ENCODE measurements at places on chromosomes 7 and 10. TPM values are rescaled to one million over a fixed set of nuclear protein-coding genes. Genes with fewer than 3 reads are reported as not detected.

Gene PDZD7
- 2.1 TPM for total RNA-seq

Gene SPDYE8
- total RNA-seq, result not detected

GRCh38 chr7:81064426-81064825, 145.6 kb upstream of the SEMA3C start:
- no peaks in the 10 kb centered on the region for H3K36me3 ChIP-seq
- no peak overlapping the region for H3K4me3 ChIP-seq
- no peak for DNase-seq
- no peaks in the 10 kb centered on the region for H3K4me1 ChIP-seq
- H3K27ac ChIP-seq, result no peak overlapping the region
- H3K27me3 ChIP-seq, result no peaks in the 10 kb centered on the region

- H3K4me1 ChIP-seq, result peaks cover 3% of the 10 kb centered on the region
- H3K36me3 ChIP-seq, result peaks cover 26% of the 10 kb centered on the region
- no peaks in the 10 kb centered on the region for H3K27me3 ChIP-seq
- no peak overlapping the region for H3K27ac ChIP-seq
- no peak for DNase-seq
These were observed 25.6 kb downstream of the BLVRA start for GRCh38 chr7:43784030-43784584.

DNA sequence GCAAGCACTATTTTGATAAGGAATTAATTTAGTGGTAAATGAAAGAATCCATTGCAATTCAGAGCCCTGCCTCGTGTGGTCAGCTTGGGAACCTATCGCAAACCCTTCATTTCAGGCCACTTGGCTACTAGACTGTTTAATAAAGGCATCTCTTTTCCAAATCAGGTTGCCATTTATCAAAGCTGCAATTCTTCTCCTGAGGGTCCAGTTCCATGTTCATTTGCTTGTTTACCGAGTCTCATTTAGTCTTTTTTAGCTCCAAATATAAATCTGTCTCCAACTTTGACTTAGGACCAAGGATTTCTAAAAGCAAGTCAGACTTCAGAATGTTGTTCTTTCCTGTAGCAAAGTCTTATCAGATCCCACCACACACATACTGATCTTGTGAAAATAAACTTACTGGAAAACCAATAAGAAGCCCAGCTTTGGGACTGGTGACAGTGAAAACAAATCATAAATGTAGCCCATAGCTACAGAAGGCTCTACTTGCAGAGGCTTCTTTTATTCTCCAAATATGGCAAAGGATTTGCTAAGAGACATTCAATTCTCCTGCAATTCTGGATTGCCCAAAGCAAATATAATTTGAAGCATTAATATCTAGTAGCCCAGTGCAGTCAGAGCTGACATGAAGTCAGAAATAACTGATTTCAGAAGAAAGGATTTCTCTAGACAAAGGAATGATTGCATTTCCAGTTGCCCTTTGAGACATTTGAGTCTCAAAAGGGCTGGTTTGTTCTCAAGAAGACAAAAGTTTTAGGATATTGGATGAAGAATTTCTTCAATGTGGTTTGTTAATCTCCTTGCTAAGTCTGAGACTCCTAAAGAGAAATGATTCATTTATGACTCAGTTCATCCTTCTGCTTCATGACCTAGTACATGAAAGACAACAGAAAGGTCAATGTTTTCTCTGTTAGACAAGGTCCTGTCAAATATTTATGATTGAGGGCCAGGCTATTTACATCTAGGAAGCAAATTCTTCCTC, 28.0 kb downstream of the PPP1R3C start:
- H3K36me3 ChIP-seq, result no peaks in the 10 kb centered on the region
- no peak for DNase-seq
- H3K27ac ChIP-seq, result no peak overlapping the region

Gene RELN
- total RNA-seq, result not detected

GRCh38 chr10:33334805-33335550, 511 bp upstream of the NRP1 start:
- no peaks in the 10 kb centered on the region for H3K36me3 ChIP-seq
- peak overlapping the region; percentile 58 for H3K4me3 ChIP-seq
- peak overlapping the region; percentile 89 for H3K27ac ChIP-seq
- peak; percentile 94 for DNase-seq
- no peaks in the 10 kb centered on the region for H3K27me3 ChIP-seq

DNA sequence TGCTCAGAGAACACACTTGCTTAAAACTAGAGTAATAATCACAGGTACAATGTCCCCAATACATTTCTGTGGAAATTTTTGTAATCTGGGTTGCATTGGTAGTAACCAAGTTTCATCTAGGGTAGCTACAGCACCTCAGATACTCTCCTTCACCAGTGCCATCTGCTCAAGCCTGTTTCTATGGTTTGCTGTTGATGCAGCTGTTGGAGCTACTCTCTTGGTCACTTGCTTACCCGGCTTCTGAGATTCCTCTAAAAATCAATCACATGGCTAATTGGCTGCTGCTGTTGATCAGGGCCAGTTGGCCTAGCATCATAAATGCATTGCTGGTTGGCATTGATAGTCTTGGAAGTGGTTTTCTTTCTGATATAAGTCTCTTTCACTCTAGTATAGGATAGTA, 220.8 kb downstream of the BICC1 start:
- no peak overlapping the region for H3K4me3 ChIP-seq
- H3K4me1 ChIP-seq, result no peaks in the 10 kb centered on the region
- no peak for DNase-seq
- no peak overlapping the region for H3K27ac ChIP-seq

Gene LDB3
- total RNA-seq, result 0.76 TPM

Gene CPVL
- total RNA-seq, result 47.4 TPM

Gene ZNF804B
- not detected for total RNA-seq

DNA sequence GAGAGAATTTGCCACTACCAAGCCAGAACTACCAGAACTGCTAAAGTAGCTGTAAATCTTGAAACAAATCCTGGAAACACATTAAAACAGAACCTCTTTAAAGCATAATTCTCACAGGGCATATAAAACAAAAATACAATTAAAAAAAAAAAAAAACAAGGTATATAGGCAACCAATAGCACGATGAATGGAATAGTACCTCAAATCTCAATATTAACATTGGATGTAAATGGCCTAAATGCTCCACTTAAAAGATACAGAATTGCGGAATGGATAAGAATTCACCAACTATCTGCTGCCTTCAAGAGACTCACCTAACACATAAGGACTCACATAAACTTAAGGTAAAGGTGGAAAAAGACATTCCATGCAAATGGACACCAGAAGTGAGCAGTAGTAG, 17.2 kb downstream of the LMBR1 start:
- DNase-seq, result no peak
- H3K4me3 ChIP-seq, result no peak overlapping the region
- no peak overlapping the region for H3K27ac ChIP-seq

DNA sequence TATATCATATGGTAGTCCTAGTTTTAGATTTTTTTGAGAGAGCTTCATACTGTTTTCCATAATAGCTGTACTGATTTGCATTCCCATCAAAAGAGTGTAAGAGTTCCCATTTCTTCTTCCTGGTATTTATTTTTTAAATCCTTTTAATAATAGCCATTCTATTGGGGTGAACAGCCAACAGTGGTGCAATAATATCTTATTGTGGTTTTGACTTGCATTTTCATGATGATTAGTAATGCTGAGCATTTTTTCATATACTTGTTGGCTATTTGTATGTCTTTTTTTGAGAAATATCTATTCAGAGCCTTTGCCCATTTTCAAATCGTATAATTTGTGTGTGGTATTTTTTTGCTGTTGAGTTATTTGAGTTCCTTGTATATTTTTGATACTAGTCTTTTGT, 167.4 kb downstream of the FZD1 start:
- H3K36me3 ChIP-seq, result no peaks in the 10 kb centered on the region
- H3K4me1 ChIP-seq, result no peaks in the 10 kb centered on the region
- no peak overlapping the region for H3K4me3 ChIP-seq
- DNase-seq, result no peak
- H3K27me3 ChIP-seq, result no peaks in the 10 kb centered on the region
- no peak overlapping the region for H3K27ac ChIP-seq

DNA sequence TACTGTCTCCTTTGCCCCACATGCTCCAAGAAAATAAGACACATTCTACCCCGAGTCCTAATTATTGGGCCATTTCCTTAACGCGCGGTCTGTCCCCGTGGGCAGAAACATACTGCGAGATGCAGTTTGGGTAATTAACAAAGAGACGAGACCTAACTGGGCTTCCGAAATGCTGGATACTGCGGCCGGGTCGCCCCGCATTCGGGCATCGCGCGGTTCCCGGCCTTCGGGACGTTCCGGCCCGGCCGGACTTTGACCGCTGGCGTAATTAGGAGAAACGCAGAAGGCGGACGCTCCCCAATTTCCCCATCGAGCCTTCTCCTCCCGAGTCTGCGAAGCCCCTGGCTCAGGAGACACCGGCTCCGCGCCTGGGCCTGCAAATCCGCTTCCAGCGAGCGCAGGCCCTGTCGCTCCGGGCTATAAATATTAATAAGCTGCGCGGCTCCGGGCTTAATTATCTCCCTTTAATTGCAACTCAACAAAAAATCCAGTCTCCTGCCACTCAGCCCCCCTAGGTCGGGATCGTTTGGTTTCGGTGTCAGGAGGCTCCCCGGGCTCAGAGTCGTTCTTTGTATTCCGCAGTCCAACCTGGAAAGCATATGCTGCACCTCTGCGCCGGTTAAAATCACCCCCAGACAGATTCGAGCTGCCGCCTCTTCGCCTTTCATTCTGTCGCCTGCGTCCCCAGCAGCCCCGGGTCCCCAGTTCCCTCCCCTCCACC, 131.5 kb downstream of the SPAG6 start:
- peaks cover 4% of the 10 kb centered on the region for H3K27me3 ChIP-seq
- H3K4me3 ChIP-seq, result peak overlapping the region; percentile 46
- no peak overlapping the region for H3K27ac ChIP-seq
- DNase-seq, result no peak
- no peaks in the 10 kb centered on the region for H3K36me3 ChIP-seq

DNA sequence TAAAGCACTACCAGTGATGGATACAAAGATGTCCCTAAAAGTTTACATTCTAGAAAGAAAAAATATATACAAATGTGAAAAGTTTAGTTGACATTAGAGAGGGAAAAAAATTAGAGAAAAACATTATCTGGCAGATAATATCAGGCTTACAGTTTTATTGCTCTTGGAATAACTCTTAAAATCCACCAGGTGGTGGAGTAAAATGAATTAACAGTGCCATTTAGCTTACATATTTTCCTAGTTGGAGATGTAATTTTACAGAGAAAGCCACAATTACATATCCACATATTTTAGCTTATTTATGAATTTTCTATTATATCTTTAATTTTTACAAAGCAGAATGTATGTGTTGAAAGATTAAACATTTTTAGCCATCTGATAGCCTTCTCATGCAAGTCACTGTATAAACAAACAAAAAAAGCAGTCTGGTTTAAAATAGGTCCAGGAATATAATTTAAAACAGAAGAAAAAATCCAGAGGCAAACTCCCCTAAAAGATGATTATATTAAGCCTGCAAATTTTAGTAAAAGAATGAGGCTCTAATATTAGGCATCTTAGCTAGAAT, 6.5 kb downstream of the CABCOCO1 start:
- H3K27me3 ChIP-seq, result no peaks in the 10 kb centered on the region
- no peaks in the 10 kb centered on the region for H3K36me3 ChIP-seq
- no peak for DNase-seq
- H3K27ac ChIP-seq, result no peak overlapping the region
- no peak overlapping the region for H3K4me3 ChIP-seq

DNA sequence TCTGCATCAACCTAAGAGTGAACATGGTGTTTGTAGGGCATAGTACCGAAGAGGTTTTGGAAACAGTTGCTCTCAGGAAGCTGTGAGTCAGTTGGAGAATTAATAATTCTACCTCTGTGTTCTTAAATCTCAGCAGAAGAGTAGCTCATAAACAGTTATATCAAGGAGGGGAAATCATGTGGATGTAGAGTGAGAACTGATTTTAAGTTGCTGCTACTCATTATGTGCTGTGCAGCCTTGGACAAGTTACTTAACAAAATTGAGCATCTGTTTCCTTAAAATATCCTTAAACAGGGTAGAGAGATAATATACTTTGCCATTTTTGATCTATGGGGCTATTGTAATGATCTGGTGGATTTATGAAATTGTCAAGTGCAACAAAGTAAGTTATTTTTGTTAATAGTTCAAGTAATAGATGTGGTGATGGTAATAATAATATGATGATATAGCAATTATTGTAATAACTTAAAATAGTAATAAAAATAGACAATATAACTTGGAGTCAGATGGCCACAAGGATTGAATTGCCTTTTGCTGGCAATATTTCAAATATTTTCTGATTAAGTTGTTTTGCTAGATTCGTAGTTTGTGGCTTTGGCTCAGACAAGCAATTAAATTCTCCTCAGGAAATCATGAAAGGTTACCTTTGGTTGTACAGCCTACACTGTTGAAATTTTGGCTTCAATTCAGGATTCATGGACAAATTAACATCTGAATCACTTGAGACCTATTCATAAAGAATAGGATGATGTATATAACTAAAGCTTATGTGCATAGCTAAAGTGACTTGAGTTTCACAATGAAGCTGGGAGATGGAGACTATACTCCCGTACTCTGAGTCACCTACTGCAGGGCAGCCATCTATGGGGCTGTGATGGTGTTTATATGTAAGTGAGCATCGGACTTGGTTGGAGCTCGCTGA, 228.5 kb downstream of the CDK14 start:
- no peak for DNase-seq
- H3K4me1 ChIP-seq, result no peaks in the 10 kb centered on the region
- H3K27me3 ChIP-seq, result no peaks in the 10 kb centered on the region
- no peak overlapping the region for H3K4me3 ChIP-seq
- H3K27ac ChIP-seq, result no peak overlapping the region

GRCh38 chr10:34351161-34351560, 463.9 kb downstream of the PARD3 start:
- no peak for DNase-seq
- no peaks in the 10 kb centered on the region for H3K27me3 ChIP-seq
- no peaks in the 10 kb centered on the region for H3K4me1 ChIP-seq
- H3K4me3 ChIP-seq, result no peak overlapping the region
- H3K27ac ChIP-seq, result no peak overlapping the region

Gene H2BK1
- total RNA-seq, result not detected

Gene KIFBP
- 19.3 TPM for total RNA-seq

- H3K27me3 ChIP-seq, result no peaks in the 10 kb centered on the region
- H3K4me1 ChIP-seq, result peaks cover 10% of the 10 kb centered on the region
- DNase-seq, result no peak
- H3K36me3 ChIP-seq, result no peaks in the 10 kb centered on the region
- H3K4me3 ChIP-seq, result no peak overlapping the region
- no peak overlapping the region for H3K27ac ChIP-seq
These were observed 22.2 kb upstream of the BAIAP2L1 start for GRCh38 chr7:98423043-98423442.

Gene TMEM273
- total RNA-seq, result 42.3 TPM

- no peaks in the 10 kb centered on the region for H3K27me3 ChIP-seq
- DNase-seq, result peak; percentile 88
- H3K4me3 ChIP-seq, result peak overlapping the region; percentile 19
- H3K27ac ChIP-seq, result peak overlapping the region; percentile 95
- H3K4me1 ChIP-seq, result peaks cover 51% of the 10 kb centered on the region
These were observed 82.9 kb upstream of the PDGFA start for GRCh38 chr7:602341-603141.

Data from upper lobe of left lung (tissue), 6 donors.